ENCODE measurements at places on chromosomes 6 and 20.

- DNase-seq = no peak
These were observed 1.1 kb downstream of the HACE1 start for GRCh38 chr6:104858642-104859041.

DNA sequence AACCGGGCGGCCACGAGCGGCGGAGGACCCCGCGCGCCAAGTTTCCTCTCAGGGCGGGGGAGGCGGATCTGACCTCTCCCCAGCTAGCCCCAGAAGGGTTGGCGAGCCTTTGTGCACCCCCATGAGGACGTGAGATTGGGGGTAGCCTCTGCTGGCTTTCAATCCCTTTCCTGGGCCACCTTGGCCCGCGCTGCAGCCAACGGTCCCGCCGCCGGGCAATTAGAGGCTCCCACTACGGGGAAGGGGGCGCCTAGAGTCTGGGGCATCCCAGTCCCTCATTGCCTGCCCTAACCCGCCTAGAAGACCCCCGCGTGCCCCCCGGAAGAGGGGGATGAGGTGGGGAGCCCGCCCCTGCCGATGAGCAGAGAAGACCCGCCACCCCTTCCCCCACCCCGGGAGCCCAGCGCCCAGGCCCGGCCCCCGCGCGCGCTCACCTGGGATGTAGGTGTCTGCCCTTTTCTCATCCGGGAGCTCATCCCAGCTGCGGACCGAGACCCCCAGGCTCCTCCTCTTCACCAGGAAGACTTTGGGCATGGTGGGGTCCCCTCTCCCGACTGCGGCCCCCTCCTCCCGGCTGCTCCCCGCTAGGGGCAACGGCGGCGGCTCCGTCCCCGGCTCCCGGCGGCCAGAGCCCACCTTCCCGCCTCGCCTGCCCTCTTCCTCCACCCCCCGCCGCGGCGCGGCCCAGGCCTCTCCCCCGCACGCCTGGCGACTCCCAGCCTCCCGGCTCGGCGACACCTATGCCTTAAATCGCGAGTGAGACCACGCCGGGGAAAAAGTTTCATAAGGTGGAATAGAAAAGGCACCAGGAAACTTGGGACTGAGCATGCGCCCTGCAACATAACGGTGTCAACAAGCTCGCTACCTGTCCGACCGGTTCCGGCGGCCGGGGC is at the start of gene OVOL2:
TSS of gene OVOL2 (minus strand) at position 816 of the 893 bp plus-strand sequence. CDS start at position 534, 282 bp downstream.
- DNase-seq = no peak

- peak; percentile 64 for DNase-seq
These were observed 1.4 kb upstream of the MARCKS start for GRCh38 chr6:113855500-113856374.

DNA sequence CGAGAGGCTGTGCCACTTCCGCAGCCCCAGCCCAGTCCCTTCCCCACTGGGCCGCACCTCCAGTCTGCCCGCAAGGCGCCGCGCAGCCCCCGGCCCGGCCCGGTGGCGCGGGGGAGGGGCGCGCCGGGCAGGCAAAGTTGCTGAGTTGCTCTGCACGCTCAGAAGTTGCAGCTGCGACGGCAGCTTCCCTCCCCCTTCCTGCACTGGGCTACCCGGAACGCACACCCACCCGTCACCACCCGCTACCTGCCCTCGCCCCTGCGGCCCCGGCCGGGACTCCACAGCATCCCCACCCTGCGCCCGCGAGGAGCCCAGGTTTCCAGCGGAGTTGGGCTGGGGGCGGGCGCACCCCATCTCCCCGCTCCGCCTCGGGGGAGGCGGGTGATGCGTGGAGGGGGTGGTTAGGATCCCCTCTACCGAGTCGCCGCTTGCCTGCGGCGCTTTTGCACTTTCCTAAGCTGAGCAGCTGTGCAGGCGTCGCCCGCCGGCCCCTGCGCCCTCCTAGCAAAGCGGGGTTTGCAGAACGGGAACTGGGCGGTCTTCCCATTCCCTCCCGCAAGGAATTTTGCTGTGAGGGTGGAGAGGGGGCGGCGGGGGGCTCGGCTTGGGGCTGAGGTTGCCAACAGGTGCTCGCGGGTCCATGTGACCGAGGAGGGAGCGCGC is 55.9 kb upstream of the RREB1 start:
- DNase-seq = no peak

DNA sequence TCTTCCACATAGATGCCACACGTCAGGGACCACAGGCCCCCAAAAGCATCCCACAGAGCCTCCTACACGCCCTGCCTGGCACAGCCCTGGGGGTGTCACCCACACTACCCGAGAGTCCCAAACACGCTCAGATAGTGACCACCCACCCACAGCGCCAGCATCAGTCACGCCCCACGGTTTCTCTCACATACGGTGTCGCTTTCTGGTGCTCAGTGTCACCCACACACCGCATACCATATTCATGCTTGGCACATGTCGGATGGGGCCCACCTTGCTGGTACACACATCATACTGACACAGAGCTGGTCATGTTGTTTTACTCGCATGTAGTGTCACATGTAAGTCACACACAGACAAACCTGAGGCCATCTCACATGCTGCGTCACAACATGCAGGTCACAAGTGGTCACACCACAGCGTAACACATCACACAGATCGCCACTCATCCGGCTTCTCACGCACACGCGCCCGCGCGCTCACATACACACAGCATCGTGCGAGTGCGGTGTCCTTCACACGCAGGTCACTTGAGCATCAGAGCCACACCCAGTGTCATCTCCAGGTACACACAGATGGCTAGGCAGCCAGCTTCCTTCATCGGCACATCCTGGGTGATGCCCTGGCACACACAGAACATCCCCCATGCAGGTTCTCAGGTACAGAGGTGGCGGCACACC is 3.4 kb downstream of the TEAD3 start:
- DNase-seq = no peak
